Heart right ventricle (tissue), 16 donors: ENCODE measurements at places on chromosomes 3 and 15.
A peak's percentile ranks its signal among the peaks of the same experiment; 100 is the strongest.

GRCh38 chr3:29267226-29267625 lies 13.6 kb upstream of the RBMS3 start:
- no peak overlapping the region for H3K4me3 ChIP-seq
- H3K27ac ChIP-seq, result no peak overlapping the region
- no peak for DNase-seq
- H3K4me1 ChIP-seq, result no peaks in the 10 kb centered on the region
- no peaks in the 10 kb centered on the region for H3K27me3 ChIP-seq
- H3K36me3 ChIP-seq, result no peaks in the 10 kb centered on the region

DNA sequence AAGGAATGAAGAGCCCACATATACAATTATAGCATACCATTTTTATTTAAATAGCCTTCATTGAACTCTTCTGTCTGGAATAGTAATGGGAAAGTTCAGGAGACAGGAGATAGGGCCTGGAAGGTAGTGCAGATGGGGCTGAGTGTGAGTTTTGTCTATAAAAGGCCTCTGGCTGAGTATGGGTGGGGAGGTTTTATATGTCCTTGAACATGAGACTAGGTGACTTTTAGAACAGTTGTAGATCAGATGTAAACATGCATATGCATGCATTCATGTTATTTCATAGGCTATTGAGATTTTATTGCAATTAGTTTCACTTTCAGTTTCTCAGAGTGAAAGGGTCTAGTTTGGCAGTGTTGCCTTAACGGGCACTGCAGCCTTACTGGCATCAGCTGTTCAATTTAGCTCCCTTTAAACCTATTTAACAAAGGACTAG lies 27.1 kb downstream of the CGGBP1 start:
- peaks cover 15% of the 10 kb centered on the region for H3K4me1 ChIP-seq
- peak overlapping the region; percentile 47 for H3K27ac ChIP-seq
- peak overlapping the region; percentile 45 for H3K4me3 ChIP-seq
- DNase-seq, result no peak
- H3K27me3 ChIP-seq, result no peaks in the 10 kb centered on the region

DNA sequence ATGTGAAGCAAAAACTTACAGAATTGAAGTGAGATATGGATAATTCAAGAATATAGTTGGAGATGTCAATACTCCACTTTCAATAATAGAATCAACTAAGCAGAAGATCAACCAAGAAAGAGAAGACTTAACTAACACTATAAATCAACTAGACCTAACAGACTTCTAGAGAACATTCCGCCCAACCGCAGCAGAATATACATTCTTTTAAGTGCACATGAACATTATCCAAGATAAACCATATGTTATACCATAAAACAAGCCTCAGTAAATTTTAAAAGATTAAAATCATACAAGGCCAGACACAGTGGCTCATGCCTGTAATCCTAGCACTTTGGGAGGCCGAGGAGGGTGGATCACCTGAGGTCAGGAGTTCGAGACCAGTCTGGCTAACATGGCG lies 5.5 kb upstream of the TEX55 start:
- no peaks in the 10 kb centered on the region for H3K27me3 ChIP-seq
- H3K4me3 ChIP-seq, result no peak overlapping the region
- H3K27ac ChIP-seq, result no peak overlapping the region
- no peaks in the 10 kb centered on the region for H3K4me1 ChIP-seq
- H3K36me3 ChIP-seq, result no peaks in the 10 kb centered on the region
- DNase-seq, result no peak

GRCh38 chr3:169948559-169949448 lies 17.8 kb upstream of the SEC62 start:
- H3K4me3 ChIP-seq, result no peak overlapping the region
- peak overlapping the region; percentile 27 for H3K27ac ChIP-seq
- DNase-seq, result no peak
- H3K4me1 ChIP-seq, result no peaks in the 10 kb centered on the region

DNA sequence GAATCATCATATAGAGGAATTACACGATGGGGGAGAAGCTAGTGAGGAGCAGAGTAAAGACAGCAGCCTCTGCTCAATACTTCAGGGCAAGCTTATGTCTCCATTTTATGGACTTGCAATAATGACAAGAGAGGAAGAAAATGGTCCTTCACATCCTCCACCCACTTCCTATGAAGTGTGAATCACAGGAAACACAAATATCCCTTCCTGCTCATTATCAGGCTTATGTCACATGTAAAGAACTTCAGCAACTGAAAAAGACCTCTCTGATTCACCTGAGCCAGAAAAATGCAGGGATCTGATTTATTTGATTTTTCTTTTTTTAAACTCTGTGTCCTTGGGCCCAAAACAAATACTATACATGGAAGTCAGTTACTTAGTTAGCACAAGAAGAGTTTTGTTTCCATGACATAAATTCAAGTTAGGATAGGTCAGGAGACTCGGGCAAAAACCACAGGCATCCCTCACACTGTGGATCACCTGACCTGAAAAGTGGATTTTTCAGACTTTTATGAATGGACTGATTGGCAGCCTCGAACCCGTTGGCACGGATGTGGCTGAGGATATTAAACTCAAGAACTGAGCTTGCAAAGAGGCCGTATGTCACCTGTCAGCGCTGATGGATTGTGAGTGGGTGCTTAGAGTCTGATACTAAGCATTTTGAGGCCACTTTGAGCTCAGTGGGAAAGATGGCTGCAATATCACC lies 620.8 kb upstream of the MDFIC2 start:
- no peaks in the 10 kb centered on the region for H3K36me3 ChIP-seq
- no peak overlapping the region for H3K4me3 ChIP-seq
- H3K27me3 ChIP-seq, result no peaks in the 10 kb centered on the region
- no peaks in the 10 kb centered on the region for H3K4me1 ChIP-seq
- no peak overlapping the region for H3K27ac ChIP-seq
- no peak for DNase-seq

- peak overlapping the region; percentile 59 for H3K27ac ChIP-seq
- peaks cover 42% of the 10 kb centered on the region for H3K4me1 ChIP-seq
- H3K4me3 ChIP-seq, result no peak overlapping the region
- DNase-seq, result no peak
Observed at GRCh38 chr3:184601576-184602371, 40.2 kb downstream of the EPHB3 start.

GRCh38 chr3:72271216-72271615 lies 486.3 kb upstream of the PROK2 start:
- H3K4me1 ChIP-seq, result peaks cover 59% of the 10 kb centered on the region
- peak overlapping the region; percentile 5 for H3K27ac ChIP-seq
- DNase-seq, result no peak

DNA sequence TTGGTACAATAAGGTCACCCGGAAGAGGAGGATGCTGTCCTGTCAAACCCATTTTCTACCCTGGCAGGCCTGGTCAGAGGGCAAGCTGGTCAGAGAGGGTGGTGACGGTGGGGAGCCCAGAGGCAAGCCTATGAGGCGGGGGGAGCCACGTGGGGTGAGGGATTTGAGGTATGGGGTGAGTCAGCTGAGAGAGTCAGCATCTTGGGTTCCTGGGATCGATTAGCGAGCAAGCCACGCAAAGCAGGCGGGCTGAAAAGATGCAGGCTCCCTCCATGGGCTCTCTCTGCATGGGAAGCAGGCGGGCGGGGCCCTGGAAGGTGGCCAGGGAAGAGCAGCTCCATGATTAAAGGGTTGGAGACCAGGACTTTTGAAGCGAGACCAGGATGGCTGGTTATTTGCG lies 48.1 kb downstream of the MAGEF1 start:
- DNase-seq, result no peak
- H3K27me3 ChIP-seq, result no peaks in the 10 kb centered on the region
- no peaks in the 10 kb centered on the region for H3K4me1 ChIP-seq
- H3K4me3 ChIP-seq, result no peak overlapping the region
- no peaks in the 10 kb centered on the region for H3K36me3 ChIP-seq

DNA sequence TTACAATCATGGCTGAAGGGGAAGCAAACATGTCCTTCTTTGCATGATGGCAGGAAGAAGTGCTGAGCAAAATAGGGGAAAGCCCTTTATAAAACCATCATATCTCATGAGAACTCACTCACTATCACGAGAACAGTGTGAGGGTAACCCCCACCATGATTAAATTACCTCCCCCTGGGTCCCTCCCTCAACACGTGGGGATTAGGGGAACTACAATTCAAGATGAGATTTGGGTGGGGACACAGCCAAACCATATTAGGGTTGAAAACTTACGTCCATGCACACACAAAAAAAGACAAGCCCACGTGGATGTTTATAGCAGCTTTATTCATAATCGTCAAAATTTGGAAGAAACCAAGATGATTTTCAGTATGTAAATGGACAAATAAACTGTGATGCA lies 72.3 kb downstream of the RPL22L1 start:
- H3K27ac ChIP-seq, result no peak overlapping the region
- no peak overlapping the region for H3K4me3 ChIP-seq
- no peaks in the 10 kb centered on the region for H3K4me1 ChIP-seq

GRCh38 chr3:15060029-15060428 lies 5.1 kb downstream of the MRPS25 start:
- H3K27me3 ChIP-seq, result no peaks in the 10 kb centered on the region
- H3K4me1 ChIP-seq, result peaks cover 7% of the 10 kb centered on the region
- no peak overlapping the region for H3K4me3 ChIP-seq
- no peak for DNase-seq

- peaks cover 18% of the 10 kb centered on the region for H3K4me1 ChIP-seq
- no peak for DNase-seq
- H3K36me3 ChIP-seq, result no peaks in the 10 kb centered on the region
- H3K4me3 ChIP-seq, result no peak overlapping the region
- H3K27ac ChIP-seq, result no peak overlapping the region
- no peaks in the 10 kb centered on the region for H3K27me3 ChIP-seq
Observed at GRCh38 chr3:61522060-61522459, 39.3 kb upstream of the PTPRG start.

DNA sequence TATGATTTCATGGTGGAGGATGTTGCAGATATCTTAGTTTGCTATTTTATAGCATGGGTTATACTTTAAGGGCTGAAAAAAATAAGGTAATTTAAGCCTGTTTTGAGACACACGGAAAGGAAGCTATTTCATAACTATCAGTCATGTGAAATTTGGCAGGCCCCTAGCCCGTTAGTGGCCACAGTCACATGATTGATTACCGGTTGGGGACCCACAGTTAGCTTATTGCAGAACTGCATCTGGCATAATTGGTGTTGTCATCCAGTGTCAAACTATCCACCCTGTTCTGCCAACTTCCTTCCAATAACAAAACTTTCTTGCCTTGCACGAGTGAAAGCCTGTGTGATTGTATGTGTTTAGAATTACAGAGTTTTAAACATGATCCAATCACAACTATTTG lies 35.2 kb downstream of the FNDC3B start:
- H3K36me3 ChIP-seq, result no peaks in the 10 kb centered on the region
- peaks cover 7% of the 10 kb centered on the region for H3K4me1 ChIP-seq
- no peaks in the 10 kb centered on the region for H3K27me3 ChIP-seq
- no peak overlapping the region for H3K4me3 ChIP-seq
- DNase-seq, result no peak

DNA sequence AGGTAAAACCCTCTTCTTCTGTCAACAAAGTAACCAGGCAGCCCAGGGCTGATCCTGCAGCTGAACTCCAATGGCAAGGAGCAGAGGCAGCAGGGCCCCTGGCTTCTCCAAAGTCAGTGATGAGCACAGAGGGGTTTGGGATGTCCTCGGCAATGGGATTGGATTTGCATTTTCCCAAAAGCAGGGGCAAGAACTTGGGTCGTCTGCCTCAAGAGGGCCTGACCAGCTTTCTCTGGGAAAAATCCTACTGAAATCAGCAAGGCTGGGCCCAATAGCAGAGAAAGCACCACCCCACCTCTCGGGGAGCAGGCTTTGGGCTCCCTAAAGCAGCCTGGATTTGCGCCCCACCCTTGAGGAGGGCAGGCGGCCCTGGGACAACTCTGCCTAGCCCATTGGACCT lies 210.0 kb upstream of the IGF1R start:
- H3K4me3 ChIP-seq, result no peak overlapping the region
- peaks cover 35% of the 10 kb centered on the region for H3K27me3 ChIP-seq
- no peaks in the 10 kb centered on the region for H3K4me1 ChIP-seq
- H3K27ac ChIP-seq, result no peak overlapping the region

GRCh38 chr3:139304383-139304782 lies 39.4 kb upstream of the MRPS22 start:
- no peak for DNase-seq
- H3K27me3 ChIP-seq, result no peaks in the 10 kb centered on the region
- no peak overlapping the region for H3K4me3 ChIP-seq
- H3K4me1 ChIP-seq, result peaks cover 3% of the 10 kb centered on the region
- no peak overlapping the region for H3K27ac ChIP-seq

DNA sequence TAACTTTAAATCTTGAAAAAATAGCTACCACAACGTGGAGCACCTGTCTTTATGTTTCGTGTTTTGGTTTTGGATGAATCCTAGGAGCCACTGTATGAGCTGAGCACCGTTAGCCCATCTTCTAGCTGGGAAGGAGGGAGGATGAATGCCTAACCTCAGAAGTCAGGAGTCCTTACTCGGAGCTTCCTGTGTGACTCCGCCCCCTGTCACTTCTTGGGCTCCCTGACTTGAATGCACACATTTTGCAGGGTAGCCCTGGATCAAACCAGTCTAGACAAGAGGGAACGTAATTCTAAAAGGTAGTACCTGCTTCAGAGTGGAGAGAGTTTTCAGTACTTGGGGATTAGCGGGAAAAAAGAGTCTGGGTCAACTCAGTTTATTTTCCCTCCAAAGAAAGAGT lies 5.3 kb downstream of the GABRA5 start:
- H3K36me3 ChIP-seq, result no peaks in the 10 kb centered on the region
- no peak overlapping the region for H3K4me3 ChIP-seq
- H3K27me3 ChIP-seq, result peaks cover 47% of the 10 kb centered on the region
- H3K4me1 ChIP-seq, result peaks cover 5% of the 10 kb centered on the region

DNA sequence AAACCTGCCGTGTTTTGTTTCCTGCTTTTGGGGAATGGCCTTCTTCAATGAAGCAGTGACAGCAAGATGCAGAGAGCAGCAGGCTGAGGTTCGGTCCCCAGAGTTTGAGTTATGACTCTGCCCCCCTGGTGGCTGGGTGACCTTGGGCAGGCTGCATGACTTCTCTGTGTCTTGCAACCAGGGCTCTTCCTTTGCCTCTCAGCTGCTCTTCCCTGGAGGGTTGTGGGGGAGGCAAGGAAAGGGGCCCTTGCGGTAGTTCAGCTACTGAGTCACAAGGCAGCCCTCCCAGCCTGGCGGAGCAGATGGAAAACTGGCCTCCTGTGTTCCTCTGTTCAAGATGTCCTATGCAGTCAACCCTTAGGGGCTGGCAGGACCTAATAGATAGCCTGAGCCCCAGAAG lies 17.1 kb downstream of the CTXND1 start:
- H3K36me3 ChIP-seq, result no peaks in the 10 kb centered on the region
- no peak overlapping the region for H3K4me3 ChIP-seq
- H3K27ac ChIP-seq, result no peak overlapping the region
- no peaks in the 10 kb centered on the region for H3K4me1 ChIP-seq
- DNase-seq, result no peak

GRCh38 chr3:69388241-69388640 lies 2.4 kb upstream of the FRMD4B start:
- H3K4me1 ChIP-seq, result no peaks in the 10 kb centered on the region
- no peak overlapping the region for H3K27ac ChIP-seq
- no peaks in the 10 kb centered on the region for H3K27me3 ChIP-seq
- no peak overlapping the region for H3K4me3 ChIP-seq
- DNase-seq, result no peak
- H3K36me3 ChIP-seq, result no peaks in the 10 kb centered on the region
